ENCODE measurements at places on chromosomes 16 and 17. TPM values are rescaled to one million over a fixed set of nuclear protein-coding genes. Genes with fewer than 3 reads are reported as not detected.

- H3K36me3 ChIP-seq = no peaks in the 10 kb centered on the region
- no peaks in the 10 kb centered on the region for H3K4me1 ChIP-seq
- no peaks in the 10 kb centered on the region for H3K27me3 ChIP-seq
- no peak overlapping the region for H3K4me3 ChIP-seq
- H3K27ac ChIP-seq = no peak overlapping the region
These were observed 689.7 kb upstream of the SOX9 start for GRCh38 chr17:71431146-71431545.

GRCh38 chr17:50289991-50290702 lies 15.9 kb downstream of the TMEM92 start:
- DNase-seq = peak; percentile 79
- H3K36me3 ChIP-seq = no peaks in the 10 kb centered on the region
- H3K4me3 ChIP-seq = peak overlapping the region; percentile 36
- peaks cover 30% of the 10 kb centered on the region for H3K4me1 ChIP-seq
- no peaks in the 10 kb centered on the region for H3K27me3 ChIP-seq

- H3K27ac ChIP-seq = no peak overlapping the region
- H3K4me3 ChIP-seq = no peak overlapping the region
- H3K4me1 ChIP-seq = peaks cover 3% of the 10 kb centered on the region
These were observed 5.9 kb downstream of the SLC5A10 start for GRCh38 chr17:18957831-18958230.

DNA sequence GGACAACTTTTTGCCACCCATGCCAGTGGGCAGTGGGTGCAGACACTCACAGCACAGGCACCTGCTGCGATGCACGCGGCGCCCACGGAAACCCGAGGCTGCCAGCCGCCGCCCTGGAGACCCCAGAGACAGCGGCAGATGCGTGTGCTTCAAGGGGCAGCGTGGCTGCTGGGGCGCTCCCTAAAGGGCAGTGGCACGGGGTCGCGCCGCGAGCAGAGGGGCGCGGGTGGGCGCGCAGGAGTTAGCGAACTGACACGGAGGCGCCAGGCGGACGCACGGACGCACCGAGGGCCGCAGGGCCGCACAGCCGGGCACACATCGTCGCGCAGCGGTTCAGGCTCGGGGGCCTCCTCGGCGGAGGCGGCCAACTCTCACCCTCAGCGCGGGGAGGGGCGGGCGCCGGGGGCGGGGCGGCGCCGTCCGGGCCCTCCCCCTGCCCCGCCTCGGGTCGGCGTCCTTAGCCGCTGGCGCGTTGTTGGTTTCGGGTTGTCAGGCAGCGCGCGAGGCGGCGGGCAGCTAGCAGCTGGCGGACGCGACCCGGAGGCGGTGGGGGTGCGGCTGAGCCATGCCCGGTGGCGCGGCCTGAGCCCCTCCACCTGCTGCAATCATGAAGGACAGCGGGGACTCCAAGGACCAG lies at the start of gene KIF19:
TSS of gene KIF19 (plus strand) at position 484 of the 637 bp plus-strand sequence. CDS start at position 608, 124 bp downstream.
- H3K4me1 ChIP-seq = peaks cover 13% of the 10 kb centered on the region
- H3K4me3 ChIP-seq = peak within 1 kb of the TSS; percentile 41
- no peaks in the 10 kb centered on the region for H3K36me3 ChIP-seq
- peak; percentile 75 for DNase-seq
- H3K27ac ChIP-seq = no peak within 1 kb of the TSS
- H3K27me3 ChIP-seq = peaks cover 14% of the 10 kb centered on the region

- H3K4me3 ChIP-seq = no peak overlapping the region
- H3K4me1 ChIP-seq = peaks cover 4% of the 10 kb centered on the region
- H3K27me3 ChIP-seq = no peaks in the 10 kb centered on the region
- no peaks in the 10 kb centered on the region for H3K36me3 ChIP-seq
- no peak overlapping the region for H3K27ac ChIP-seq
- no peak for DNase-seq
These were observed 22.3 kb upstream of the SMG1 start for GRCh38 chr16:18948372-18949020.

GRCh38 chr16:10885246-10885645 lies 8.2 kb downstream of the CIITA start:
- H3K4me3 ChIP-seq = no peak overlapping the region
- DNase-seq = peak; percentile 60
- H3K27ac ChIP-seq = no peak overlapping the region
- no peaks in the 10 kb centered on the region for H3K36me3 ChIP-seq
- no peaks in the 10 kb centered on the region for H3K27me3 ChIP-seq

DNA sequence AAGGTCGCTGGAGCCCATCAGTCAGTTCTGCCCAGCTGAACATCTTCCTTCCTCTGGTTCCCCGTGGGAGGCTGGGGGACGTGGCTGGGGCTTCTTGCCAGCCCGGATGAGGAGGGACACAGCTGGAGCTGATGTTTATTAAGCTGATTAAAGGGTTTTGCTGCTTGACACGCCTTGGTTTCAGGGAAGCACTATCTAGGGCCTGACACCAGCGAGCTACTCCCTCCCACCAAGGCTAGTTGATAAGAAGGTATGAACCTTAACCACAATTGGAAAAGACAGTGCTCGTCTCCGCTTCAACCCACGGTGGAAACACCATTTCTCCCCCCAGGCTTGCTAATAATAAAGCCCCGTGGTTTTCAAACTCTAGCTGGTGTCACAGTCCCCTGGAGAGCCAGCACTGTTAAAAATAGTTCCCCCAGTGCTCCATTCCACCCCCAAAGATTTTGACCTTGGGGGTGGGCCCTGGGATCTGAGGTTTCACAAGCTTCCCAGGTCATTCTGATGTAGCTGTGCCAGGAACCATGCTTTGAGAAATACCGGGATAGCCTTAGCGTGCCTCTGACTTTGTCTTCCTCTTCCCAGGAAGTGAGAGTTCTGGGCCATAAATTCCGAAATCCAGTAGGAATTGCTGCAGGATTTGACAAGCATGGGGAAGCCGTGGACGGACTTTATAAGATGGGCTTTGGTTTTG lies 5.5 kb downstream of the DHODH start:
- H3K27me3 ChIP-seq = no peaks in the 10 kb centered on the region
- DNase-seq = no peak
- H3K4me3 ChIP-seq = peak overlapping the region; percentile 3
- H3K4me1 ChIP-seq = peaks cover 41% of the 10 kb centered on the region
- peaks cover 4% of the 10 kb centered on the region for H3K36me3 ChIP-seq
- peak overlapping the region; percentile 28 for H3K27ac ChIP-seq

GRCh38 chr16:25747160-25747758 lies 55.5 kb downstream of the HS3ST4 start:
- no peak for DNase-seq
- no peaks in the 10 kb centered on the region for H3K4me1 ChIP-seq
- H3K36me3 ChIP-seq = no peaks in the 10 kb centered on the region
- H3K27ac ChIP-seq = no peak overlapping the region

- no peaks in the 10 kb centered on the region for H3K4me1 ChIP-seq
- no peak overlapping the region for H3K4me3 ChIP-seq
- no peaks in the 10 kb centered on the region for H3K27me3 ChIP-seq
- no peaks in the 10 kb centered on the region for H3K36me3 ChIP-seq
These were observed 30.3 kb upstream of the LRRC37A start for GRCh38 chr17:46264456-46265198.

PRAC2 gene
- not detected for total RNA-seq

TP53TG3D gene
- total RNA-seq = 1.3 TPM

CYTH1 gene
- total RNA-seq = 103 TPM
